Tibial artery (tissue), 4 donors: ENCODE measurements at places on chromosomes 11 and 22.

DNA sequence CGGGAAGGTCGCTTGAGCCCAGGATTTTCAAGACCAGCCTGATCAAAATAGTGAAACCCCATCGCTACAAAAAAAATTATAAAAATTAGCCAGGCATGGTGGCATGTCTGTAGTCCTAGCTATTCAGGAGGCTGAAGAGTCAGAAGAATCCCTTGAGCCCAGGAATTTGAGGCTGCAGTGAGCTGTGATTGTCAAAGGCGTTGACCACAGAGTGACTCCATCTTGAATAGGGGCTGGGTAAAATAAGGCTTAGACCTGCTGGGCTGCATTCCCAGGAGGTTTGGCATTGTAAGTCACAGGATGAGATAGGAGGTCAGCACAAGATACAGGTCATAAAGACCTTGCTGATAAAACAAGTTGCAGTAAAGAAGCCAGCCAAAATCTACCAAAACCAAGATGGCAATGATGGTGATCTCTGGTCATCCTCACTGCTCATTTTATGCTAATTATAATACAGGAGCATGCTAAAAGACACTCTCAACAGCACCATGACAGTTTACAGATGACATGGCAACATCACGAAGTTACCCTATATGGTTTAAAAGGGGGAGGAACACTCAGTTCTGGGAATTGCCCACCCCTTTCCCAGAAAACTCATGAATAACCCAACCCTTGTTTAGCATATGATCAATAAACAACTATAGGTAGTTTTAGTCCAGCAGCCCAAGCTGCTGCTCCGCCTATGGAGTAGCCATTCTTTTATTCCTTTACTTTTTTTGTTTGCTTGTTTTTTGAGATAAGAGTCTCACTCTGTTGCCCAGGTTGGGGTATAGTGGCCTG is 2.8 kb upstream of the RDX start:
- DNase-seq, result no peak

DNA sequence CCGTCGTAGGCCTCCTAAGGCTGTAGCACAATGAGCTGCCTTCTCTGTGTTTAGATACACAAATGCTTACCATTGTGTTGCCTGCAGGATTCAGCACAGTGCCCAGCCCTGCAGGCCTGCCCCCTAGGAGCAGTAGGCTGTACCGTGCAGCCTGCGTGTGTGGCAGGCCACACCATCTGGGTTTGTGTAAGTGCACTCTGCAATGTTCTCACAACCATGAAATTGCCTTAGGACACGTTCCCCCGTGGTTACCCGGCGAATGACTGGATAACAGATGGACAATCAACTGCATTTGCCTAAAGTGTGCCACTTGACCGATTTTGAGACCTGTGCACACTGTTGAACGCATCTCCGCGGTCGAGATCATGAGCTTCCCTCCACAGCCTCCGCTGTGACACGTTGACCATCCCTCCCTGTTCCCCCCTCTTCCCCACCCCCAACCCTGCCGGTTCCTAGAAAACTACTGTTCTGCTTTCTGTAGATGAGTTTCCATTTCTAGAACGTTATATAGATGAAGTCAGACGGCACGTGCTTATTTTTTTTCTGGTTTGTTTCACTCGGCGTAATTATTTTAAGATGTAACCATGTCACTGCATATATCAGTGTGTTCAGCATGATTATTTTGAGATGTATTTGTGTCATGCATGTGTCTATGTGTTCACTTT is 22.2 kb upstream of the CTSD start:
- DNase-seq, result no peak

GRCh38 chr11:33682446-33682845 is 18.2 kb downstream of the C11orf91 start:
- DNase-seq, result no peak

DNA sequence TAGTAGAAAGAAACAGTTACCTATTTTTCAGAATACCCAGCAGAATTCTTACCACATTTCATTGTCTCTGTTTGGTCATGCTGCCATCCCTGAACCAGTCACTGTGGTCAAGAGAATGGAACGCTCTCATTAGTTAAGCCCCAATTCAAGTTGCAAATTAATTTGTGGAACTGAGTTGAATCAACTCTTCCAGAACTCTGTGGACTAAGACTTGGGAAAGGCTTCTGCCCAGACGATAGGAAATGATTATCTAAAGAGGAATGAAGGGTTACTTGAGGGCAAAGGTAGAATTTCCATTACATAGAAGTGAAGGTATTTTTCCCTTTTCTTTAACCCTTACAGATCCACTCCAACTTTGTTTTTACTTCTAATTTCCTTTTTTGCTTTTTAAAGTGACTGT is 286.4 kb downstream of the DYNC2H1 start:
- no peak for DNase-seq

GRCh38 chr11:22808571-22809197 is 20.9 kb downstream of the SVIP start:
- DNase-seq, result no peak

- DNase-seq, result no peak
These were observed 1282.9 kb downstream of the TBC1D22A start for GRCh38 chr22:48045369-48045768.
